ENCODE measurements at places on chromosomes 13 and 19.

DNA sequence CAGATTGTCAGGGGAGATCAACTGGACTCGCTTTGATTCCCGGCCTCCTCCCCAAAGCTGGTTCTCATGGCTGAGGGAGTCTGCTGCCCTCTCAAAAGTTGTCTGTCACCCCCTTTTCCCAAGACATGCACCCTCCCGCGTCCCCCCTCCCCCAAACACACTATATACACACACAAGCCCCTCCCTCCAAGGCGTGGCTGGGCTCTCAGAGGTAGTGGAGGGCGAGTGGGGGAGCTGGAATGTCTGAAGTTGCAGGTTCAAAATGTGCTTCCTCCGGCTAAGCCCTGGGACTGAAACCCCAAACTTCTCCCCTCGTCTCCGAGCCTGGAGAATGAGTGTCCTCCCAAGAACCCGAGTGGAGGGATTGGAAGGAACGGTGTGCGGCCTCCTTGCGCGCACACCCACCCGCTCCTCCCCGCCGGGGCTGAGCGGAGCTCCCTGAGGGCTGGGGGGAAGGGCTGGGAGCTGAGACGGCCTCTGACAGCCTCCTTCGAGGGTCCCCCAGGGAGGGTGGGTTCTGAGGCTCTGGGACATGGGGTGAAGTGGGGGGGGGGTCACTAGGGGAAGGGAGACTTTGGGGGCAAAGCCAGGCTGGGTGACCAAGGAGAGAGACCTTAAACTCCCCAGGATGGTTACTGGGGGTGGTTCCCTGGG, 9.9 kb upstream of the MEIS3 start:
- DNase-seq, result no peak

DNA sequence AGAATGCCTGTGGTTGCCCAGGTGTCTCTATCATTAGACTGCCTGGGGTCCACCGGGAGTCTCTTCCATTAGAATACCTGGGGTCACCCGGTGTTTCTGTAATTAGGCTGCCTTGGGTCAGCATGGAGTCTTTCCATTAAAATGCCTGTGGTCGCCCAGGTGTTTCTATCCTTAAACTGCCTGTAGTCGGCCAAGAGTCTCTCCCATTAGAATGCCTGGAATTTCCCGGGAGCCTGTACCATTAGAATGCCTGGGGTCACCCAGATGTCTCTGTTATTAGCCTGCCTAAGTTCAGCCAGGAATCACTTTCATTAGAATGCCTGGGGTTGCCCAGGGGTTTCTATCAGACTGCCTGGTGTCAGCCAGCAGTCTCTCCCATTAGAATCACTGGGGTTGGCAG, 1492.8 kb downstream of the UQCRFS1 start:
- DNase-seq, result no peak

GRCh38 chr19:12778017-12778904, 2.9 kb upstream of the HOOK2 start:
- DNase-seq, result no peak

DNA sequence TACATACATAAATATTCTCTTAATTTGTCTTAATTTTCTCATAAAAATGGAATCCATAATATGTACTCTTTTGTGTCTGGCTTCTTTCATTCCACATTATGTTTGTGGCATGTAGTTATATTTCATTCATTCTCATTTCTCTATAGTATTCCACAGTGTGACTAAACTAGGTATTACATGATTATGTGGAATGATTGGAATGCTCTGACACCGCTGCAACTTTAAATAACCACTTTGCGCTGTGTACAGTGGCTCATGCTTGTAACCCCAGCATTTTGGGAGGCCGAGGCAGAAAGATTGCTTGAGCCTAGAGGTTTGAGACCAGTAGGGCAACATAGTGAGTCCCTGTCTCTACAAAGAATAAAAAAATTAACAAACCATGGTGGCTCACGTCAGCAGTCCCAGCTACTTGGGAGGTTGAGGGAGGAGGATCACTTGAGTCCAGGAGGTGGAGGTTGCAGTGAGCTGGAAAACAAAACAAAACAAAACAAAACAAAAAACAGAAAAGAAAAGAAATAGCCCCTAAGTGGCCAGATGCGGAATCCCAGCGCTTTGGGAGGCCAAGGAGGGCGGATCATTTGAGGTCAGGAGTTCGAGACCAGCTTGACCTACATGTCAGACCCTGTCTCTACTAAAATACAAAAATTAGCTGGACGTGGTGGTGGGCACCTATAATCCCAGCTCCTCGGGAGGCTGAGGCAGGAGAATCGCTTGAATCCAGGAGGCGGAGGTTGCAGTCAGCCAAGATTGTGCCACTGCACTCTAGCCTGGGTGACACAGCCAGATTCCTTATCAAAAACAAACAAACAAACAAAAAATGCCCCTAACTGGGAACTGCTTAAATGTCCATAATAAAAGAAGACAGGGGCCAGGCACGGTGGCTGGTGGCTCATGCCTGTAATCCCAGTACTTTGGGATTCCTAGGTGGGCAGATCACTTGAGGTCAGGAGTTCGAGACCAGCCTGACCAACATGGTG, 8.0 kb upstream of the SAE1 start:
- DNase-seq, result no peak

DNA sequence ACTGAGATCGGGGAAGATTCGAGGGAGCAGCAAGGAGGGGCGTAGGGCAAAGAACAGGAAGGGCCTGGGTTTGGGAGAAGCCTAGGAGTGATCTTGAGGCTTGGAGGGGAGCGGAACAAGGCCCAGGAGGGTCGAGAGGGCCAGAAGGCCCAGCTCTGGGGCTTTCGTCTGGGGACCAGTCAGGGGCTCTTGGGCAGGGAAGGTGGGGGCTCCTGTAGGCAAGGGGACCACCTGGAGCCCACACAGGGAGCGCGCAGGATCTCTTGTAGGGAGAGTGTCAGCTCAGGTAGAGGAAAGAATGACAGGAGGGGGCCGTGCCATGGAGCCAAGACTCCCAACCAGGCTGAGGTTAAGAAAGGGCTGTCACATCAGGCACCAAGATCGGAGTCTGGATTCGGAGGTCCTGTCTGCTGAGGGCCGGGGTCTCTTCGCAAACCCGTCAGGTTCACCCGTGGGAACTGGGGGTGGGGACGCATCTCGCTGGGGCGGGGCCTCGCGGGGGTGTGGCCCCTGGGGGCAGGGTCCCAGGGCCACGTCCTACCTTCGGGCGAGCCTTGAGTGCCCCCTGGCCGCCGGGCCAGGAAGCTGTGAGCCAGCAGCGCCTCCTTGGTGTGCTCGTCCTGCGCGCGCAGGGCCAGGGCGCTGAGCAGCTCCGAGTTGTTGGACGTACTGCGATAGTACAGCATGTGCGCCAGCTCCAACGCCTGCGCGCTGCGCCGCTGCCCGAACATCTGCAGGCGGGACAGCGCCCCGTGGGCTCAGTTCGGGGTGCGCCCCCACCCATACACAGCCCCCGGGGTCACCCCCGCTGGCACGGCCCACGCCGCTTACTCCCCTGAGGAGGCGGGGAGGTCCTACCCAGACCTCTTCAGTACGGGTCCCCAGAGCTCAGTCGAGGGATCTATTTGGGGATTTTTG, 8.4 kb downstream of the EMP3 start:
- peak; percentile 73 for DNase-seq

GRCh38 chr19:4089400-4089908, 22.8 kb upstream of the ZBTB7A start:
- no peak for DNase-seq

- DNase-seq, result peak; percentile 68
These were observed 1.9 kb downstream of the GNG8 start for GRCh38 chr19:46634045-46634655.

GRCh38 chr19:2969104-2969504, 8.3 kb upstream of the TLE6 start:
- no peak for DNase-seq
